Retinal pigment epithelial cell (primary cell): ENCODE measurements at places on chromosomes 7 and 10.

GRCh38 chr10:126687121-126687606 lies 16.7 kb upstream of the C10orf90 start:
- DNase-seq, result no peak

GRCh38 chr10:16519250-16519907 lies 2.3 kb downstream of the C1QL3 start:
- no peak for DNase-seq

- DNase-seq, result no peak
These were observed 123.4 kb upstream of the ACBD5 start for GRCh38 chr10:27364028-27364427.

DNA sequence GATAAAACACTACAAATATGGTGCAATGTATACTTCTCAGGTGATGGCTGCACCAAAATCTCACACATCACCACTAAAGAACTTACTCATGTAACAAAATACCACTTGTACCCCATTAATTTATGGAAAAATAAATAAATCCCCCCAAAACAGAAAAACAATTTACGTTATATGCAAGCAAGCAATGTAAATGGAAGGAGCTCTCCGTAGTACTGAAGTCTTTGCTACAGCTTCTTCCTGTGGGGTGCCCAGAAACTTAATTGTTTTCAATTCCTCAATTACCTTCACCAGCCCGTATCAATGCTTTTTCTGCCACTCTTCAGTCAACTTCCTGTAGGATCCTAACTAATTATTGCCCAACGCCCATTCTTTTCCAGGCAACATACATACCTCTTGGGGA lies 138.1 kb downstream of the RELN start:
- peak; percentile 2 for DNase-seq

GRCh38 chr10:112247791-112248190 lies 35.4 kb upstream of the TECTB start:
- DNase-seq, result no peak

DNA sequence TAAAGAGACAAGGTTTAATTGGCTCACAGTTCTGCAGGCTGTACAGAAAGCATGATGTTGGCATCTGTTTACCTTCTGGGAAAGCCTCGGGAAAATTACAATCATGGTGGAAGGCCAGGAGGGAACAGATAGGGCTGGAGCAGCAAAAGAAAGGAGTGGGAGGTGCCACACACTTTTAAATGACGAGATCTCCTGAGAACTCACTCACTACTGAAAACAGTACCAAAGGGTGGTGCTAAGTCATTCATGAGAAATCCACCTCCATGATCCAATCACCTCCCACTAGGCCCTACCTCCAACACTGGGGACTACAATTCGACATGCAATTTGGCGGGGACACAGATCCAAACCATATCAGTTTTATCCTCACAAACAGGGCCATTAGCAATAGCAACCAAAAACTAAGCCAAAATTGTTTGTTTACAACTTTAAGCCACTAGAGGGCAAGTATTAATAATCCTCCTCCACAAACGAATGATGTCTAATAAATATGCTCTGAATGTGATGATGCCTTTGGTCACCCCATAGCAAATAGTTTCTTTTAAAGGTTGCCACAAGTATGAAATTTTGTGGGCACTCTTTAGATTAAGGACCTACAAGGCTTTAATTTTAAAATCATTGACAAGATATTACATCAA lies 129.2 kb upstream of the NRBF2 start:
- DNase-seq, result no peak

- no peak for DNase-seq
These were observed 66.6 kb upstream of the ABLIM1 start for GRCh38 chr10:114724716-114725106.

DNA sequence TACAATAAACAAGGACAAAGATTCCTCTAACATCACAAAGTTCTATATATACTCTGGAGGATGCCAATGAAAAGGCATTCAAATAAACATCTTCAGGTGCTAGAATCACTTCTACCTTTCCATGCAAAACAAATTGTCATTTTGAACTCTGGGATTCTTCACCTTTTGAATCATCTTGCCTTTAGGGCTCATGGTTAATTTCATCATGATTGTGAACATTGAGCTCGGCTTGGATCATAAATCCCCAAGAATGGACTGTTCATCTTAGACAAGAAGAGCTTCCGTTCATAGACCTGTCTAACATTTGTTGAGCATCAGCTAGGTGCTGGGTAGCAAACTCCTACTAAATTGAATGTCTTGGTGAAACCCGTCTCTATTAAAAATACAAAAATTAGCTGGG lies 212.2 kb downstream of the TNS3 start:
- DNase-seq, result no peak
